ENCODE measurements at places on chromosomes 7 and 10.
A peak's percentile ranks its signal among the peaks of the same experiment; 100 is the strongest.

GRCh38 chr10:67618116-67618515 is 77.9 kb downstream of the CTNNA3 start:
- no peak for DNase-seq

DNA sequence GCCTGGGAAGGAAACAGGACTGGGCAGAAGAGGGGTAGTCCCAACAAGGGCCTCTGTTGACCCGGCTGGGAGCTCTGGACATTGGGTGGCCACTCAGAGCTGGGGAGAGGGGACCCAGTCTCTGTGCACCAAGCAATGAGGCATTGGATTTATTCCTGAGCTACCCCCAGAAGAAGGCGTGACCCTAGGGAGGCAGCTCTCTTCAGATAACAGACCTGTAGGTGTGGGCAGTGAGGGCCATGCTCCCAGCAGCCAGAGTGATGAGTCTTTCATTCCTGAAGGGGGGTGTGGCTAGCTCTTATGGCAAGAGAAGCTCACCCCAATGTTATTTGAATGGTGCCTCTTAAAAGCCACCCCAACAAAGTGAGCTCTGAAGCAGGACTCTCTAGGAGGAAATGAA is 20.4 kb downstream of the TEX36 start:
- no peak for DNase-seq

DNA sequence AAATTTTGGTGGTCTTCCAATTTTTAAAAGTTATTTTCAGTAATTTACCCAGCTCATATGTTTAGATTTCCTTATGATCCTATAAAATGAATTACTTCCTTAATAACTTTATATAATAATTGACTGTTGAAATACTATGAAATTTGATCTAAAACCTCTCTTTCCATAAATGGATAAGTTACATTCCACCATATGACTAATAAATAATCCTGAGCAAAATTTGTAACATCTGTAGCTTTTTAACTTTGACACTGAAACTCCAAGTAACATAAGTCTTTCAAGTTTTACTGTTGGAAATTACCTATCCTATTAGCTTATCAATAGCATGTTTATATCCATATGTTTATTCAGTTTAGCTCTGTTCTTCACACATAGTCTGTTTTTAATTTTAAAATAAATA is 85.3 kb downstream of the HECTD2 start:
- DNase-seq, result no peak

DNA sequence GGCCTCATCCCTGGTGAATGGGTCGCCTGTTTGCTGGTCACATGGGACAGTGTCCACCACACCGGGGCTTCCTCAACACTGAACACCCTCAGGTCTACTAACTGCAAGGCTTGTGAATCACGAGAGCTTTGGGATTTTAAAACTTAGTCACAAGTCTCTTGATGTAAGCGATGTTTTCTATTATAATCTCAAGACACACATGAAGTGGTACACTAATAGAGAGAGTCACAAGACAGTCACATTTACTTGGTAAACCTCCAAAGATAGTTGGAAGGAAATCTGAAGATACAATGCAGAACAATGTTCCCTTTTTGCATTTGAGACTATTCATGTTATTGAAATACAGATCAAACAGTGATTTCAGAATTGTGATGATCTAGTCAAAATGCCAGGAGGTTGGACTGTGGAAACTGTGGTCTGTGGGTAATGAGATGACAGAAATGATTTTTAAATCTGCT is 233.1 kb upstream of the KLF6 start:
- DNase-seq, result no peak

DNA sequence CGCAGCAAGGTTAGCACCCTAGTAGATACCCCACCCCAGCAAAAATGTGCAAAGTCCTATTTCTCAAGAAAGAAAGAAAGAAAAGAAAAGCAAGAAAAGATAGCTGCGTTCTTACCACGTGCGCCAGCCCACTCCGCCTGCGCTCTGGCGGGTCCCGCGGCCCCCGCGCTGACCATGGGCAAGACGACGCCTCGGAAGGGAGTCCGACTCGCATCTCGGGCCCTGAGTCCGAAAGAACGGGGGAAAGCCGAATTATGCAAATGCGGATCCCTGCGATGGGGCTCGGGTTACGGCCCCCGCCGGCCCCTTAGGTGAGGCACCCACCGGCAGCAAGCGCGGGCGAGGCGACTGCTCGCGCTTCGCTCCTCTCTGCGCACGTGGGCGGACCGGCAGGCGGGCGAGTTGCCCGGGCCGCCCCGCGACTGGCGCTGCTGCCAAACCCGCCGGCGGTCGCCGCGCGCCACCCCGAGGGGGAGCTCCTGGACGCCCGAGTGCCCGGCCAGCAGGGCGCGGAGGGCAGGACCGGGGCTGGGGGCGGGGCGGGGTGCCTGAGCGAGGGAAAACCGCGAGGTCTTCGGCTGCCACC is 2.4 kb upstream of the EGR2 start:
- DNase-seq, result no peak

DNA sequence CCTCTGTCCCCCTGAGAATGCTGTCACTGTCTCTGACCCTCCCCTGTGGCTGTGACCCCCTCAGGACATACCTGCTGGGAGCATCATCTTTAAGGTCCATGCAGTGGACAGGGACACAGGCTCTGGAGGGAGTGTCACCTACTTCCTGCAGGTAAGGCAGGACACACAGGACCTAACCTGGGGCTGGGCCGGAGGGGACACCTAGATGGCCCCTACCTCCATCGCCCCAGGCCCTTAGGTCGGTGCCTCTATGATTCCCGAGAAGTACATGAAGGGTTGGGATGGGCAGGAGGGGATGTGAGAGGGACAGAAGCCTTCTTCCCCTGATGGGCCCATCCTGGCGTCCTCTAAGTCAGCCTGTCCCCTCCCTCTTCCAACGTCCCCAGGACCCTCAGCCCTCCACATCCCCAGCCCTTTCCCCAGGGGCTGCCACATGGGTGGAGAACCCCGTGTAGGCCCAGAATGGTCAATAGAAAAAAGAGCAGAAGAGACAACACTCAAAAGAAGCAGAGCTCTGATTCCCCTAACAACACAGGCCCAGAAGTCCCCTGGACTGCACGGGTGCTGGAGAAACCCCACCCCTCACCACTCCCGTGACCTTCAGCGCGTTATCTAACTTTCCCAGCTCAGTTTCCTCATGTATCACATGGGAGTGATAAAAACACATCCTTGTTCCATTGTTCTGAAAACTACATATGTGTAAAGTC is 6.4 kb downstream of the CDHR1 start:
- DNase-seq, result no peak

DNA sequence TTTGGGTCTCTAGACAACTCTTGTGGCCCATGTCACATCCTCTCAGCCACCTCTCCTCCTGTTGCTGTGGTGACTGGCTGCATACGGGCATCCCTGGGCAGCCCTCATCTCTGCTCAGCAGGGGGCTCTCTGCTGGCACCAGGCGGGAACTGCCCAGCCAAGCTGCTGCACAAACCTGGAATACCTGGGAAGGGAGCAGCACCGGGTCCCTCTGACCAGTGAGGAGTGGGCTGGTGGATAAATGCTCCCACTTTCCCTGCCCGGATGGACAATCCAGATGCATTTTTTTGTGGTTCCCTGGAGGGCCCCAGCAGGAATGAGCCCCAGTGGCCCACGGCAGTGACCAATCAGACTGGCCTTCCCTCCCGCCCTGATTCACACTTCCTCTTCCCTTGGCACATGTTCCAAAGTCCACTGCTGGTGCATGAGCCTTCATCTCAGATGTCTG is 21.9 kb downstream of the GRID1 start:
- no peak for DNase-seq

GRCh38 chr10:59073456-59074053 is 102.9 kb upstream of the PHYHIPL start:
- DNase-seq, result no peak

DNA sequence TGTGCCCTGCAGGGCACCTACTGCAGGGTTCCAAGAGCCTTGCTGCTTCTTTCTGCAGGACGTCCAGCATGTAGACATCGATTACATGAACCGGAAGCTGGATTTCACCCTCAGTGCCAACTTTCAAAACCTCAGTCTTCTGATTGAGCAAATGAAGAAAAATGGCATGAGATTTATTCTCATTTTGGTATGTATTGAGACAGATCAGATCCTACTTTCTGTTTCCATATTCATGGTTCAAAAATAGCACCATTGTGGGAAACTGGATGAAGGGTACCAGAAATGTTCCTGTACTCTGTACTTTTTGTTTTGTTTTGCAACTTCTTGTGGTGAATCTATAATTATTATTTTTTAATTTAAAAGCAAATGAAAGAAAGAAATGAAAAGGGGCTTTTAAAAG is 64.1 kb downstream of the MGAM2 start:
- DNase-seq, result no peak

DNA sequence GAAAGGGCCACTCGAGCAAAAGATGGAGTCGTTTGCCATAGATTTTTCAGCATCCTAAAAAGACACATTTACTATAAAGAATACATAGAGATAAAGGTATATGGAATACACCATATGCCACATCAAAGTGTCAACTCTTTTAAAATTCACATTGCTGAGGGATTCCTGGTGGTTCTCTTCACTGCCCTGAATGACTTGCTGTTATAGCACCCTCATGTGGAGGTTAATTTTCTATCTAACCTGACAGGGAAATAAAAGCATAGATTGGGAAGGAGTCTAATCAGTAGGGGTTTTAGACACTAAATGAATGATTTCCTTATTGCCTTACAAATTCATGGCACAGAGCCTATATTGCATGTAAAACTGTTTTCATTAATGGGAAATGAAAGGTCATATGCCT is 25.9 kb downstream of the DNAH11 start:
- DNase-seq, result no peak

DNA sequence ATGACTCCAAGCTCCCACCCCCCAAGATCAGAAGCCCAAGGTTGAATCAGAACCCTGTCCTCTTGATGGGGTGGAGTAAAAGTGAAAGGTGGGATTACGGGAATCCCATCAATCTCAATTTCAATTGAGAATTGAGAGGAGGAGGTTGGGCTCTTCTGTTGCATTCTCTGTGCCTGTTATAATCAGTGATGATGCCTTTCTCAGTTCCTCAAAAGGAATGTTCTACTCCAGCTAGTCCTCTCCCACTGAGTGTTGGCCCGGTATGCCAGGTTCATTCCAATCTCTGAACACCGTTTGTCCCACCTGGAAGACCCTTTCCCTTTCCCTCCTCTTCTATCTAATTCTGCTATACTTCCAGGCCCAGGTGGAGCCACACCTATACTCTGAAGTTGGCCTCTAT is 17.2 kb upstream of the XPNPEP1 start:
- DNase-seq, result no peak

DNA sequence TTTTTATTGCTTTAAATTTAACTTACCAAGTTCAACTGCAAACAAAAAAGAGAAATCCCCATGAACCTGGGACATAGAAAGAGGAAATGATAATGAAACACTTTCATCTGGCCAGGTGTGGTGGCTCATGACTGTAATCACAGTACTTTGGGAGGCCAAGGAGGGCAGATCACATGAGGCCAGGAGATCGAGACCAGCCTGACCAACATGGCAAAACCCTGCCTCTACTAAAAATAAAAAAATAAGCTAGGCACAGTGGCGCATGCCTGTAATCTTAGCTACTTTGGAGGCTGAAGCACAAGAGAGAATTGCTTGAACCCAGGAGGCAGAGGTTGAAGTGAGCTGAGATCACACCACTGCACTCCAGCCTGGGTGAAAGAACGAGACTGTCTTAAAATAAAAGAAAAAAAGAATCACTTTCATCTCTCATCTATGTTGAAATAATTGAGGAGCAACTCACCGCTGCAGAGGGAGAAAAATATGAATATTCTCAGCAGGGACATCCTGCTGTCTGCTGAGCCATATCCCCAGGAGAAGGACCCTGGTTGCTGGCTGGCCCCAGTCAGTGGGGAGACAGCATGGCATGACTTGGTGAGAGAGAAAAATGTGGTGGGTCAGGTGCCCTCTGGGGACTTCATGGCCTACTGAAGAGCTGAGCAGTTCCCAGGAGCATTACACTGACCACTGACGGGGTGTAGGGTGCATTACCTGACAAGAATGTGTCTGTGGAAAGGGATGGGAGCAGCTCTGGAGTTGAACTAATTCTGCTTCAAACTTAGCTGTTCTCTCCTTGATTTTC is 22.8 kb upstream of the TARP start:
- DNase-seq, result no peak

GRCh38 chr10:132588301-132589013 is 50.9 kb downstream of the INPP5A start:
- DNase-seq, result peak; percentile 95

Data from AML-193 (cell line).